Activated T-cell treated with anti-CD3 and anti-CD28 coated beads, Interleukin-2, amount 50 U/mL, for 24 hours (primary cell): ENCODE measurements at places on chromosomes 7 and 10.

DNA sequence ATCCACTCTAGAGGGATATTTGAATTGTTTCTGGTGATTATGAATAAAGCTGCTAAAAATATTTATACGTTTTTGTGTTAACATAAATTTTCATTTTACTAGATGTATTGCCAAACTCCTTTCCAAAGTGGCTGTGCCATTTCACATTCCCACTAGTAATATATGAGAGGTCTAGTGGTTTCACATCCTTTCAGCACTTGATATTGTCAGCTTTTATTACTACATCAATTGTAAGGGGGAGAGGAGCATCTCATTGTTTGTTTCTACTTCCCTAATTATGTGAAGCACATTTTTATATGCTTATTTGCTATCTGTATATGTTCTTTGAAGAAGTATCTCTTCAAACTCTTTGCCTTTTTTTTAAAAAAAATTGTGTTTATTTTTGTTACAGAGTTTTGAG is 184.5 kb downstream of the ADK start:
- no peak for DNase-seq

- no peak for DNase-seq
Observed at GRCh38 chr10:100823194-100823593, 77.8 kb downstream of the PAX2 start.

DNA sequence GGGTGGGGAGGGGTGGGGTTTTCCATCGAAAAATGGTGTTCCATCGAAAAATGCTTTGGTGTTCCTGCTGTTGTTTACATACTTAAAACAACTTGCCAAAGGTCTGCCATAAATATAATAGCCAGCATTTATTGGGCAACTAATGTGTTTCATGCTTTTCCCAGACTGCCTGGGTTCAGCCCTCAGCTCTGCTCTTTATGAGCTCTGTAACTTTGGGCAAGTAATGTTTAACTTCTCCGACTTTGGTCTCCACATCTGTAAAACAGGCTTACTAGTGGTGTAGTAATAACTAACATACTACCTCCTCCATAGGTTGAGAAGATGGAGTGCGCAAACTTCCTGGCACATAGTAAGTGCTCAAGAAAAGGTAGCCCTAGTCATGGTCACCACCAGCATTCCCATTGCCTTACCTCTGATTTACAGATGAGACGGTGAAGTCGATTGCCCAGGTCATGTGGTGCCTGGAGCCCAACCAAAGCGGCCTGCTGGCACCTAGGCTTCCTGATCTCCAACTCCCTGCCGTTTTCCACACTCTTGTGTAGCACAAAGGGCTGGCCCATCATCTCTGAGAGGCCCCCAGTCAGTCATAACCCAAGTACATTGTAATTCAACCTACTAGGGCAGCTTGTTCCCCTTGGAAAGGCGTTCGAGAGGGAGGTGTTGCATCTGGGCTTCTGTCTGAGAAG is 8.9 kb downstream of the ZMIZ1 start:
- DNase-seq = no peak

DNA sequence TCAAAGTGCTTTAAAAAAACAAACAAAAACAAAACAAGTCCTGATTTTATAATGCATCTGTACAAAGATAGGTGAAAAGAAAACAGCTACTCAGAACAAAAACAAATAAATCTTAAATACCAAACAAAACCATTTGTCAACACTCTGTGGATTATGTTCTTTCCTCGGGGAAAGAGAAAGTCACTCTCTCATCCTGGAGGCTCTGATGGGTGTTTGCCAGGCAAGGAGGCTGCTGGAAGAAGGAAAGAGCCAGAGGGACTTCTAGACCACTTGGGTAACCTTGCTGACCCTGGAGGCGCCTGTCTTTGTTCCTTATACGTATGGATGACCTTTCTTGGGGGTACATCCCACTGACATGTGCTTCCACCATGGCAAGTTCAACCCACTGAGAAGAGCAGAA is 92.8 kb downstream of the ZRANB1 start:
- DNase-seq = no peak

- no peak for DNase-seq
Observed at GRCh38 chr10:112288486-112288885, 5.3 kb downstream of the TECTB start.

- no peak for DNase-seq
Observed at GRCh38 chr10:131127610-131128009, 183.9 kb downstream of the TCERG1L start.

DNA sequence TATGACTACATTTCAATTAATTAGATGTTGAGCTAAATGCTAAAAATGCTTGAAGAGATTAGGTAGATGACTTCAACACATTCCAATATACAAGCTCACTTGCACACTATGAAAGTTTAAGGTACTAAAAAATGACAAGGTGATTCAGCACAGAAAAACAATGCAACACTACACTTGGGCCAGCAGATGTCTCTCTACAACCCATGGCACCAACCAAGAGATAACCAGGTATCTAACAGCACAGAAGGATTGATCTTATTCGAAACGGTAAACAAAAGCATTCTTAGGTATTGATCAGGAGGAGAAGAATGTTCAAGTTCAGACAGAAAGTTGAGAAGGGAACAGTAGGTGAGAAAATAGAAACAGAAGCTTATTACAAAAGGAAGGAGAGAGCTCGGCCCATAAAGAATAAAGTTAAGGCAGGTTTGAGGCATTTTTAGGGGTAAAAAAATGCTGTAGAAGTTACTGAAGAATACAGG is 248.2 kb upstream of the KLF14 start:
- no peak for DNase-seq

- DNase-seq = no peak
Observed at GRCh38 chr7:77903597-77903996, 105.0 kb downstream of the PHTF2 start.

- DNase-seq = no peak
Observed at GRCh38 chr7:99143521-99143852, 421 bp downstream of the SMURF1 start.

DNA sequence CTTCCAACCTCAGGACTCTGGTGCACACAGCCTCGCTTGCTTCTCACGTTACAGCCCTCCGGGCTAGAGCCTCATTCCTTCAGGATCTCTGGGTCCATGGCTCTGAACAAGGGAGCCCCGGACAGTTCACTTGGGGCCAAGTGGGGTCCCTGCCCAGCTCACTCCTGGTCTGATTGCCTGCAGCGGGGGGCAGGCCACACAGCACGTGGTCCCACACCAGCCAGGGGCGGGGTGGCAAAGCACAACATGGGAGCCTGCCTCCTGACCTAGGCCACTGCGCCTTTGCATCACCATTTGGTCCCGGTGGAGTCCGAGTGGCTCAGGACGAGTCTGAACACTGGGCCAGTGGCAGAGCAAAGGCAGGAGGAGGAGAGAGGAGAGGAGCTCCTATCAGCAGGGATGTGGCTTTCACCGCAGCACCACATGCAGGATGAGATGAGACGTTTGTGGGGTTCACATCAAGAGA is 13.4 kb upstream of the CRYGN start:
- peak; percentile 24 for DNase-seq

DNA sequence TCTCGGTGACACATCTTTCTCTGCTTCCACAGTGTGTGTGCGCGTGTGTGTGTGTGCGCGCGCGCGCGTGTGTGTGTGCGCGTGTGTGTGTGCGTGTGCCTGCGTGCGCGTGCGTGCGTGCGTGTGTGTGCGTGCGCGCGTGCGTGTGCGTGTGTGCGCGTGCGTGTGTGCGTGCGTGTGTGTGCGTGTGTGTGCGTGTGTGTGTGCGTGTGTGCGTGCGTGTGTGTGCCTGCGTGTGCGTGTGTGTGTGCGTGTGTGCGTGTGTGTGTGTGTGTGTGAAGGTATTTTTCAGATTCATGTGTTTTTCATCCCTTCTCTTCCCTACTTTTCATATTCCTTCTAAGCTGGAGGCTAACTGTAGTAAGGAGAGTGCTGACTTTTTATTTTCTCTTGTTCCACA is 148.4 kb downstream of the CREB5 start:
- no peak for DNase-seq

GRCh38 chr10:83820033-83820432 is 319.3 kb upstream of the GHITM start:
- no peak for DNase-seq

GRCh38 chr10:30187010-30187409 is 127.6 kb upstream of the JCAD start:
- DNase-seq = no peak

- no peak for DNase-seq
Observed at GRCh38 chr10:112303528-112303927, 20.3 kb downstream of the TECTB start.

- DNase-seq = no peak
Observed at GRCh38 chr7:2794836-2795636, 49.1 kb downstream of the GNA12 start.

DNA sequence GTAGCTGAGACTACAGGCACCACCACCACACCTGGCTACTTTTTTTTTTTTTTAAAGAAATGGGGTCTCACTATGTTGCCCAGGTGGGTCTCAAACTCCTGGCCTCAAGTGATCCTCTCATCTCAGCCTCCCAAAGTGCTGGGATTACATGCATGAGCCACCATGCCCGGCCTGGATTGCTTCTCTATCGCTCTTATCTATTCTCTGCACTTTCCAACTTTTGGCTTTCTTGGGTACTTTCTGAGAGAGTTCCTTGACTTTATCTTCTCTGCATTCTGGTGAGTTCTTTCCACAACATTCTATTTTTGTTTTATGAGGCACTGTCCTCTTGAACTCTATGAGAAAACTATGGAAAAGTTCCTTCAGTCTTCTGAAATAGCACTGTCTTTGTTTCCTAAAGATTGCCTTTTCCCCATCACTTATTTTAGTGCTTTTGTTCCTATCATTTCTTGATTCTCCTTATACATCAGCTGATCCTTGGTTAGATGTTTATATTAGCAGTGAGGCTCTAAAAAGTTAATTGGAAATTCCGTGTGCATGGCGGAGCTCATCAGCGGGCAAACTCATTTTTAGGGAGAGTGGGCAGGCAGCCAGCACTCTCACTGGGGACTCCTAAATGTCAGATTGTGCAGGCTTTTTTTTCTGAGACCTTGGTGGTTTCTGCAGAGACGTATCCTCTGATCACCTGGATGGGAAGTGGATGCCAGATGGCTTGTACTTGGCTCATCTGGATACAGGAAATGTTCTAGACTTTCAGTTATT is 43.9 kb downstream of the HIP1 start:
- no peak for DNase-seq

- no peak for DNase-seq
Observed at GRCh38 chr10:30827531-30828120, 198.1 kb upstream of the LYZL2 start.

DNA sequence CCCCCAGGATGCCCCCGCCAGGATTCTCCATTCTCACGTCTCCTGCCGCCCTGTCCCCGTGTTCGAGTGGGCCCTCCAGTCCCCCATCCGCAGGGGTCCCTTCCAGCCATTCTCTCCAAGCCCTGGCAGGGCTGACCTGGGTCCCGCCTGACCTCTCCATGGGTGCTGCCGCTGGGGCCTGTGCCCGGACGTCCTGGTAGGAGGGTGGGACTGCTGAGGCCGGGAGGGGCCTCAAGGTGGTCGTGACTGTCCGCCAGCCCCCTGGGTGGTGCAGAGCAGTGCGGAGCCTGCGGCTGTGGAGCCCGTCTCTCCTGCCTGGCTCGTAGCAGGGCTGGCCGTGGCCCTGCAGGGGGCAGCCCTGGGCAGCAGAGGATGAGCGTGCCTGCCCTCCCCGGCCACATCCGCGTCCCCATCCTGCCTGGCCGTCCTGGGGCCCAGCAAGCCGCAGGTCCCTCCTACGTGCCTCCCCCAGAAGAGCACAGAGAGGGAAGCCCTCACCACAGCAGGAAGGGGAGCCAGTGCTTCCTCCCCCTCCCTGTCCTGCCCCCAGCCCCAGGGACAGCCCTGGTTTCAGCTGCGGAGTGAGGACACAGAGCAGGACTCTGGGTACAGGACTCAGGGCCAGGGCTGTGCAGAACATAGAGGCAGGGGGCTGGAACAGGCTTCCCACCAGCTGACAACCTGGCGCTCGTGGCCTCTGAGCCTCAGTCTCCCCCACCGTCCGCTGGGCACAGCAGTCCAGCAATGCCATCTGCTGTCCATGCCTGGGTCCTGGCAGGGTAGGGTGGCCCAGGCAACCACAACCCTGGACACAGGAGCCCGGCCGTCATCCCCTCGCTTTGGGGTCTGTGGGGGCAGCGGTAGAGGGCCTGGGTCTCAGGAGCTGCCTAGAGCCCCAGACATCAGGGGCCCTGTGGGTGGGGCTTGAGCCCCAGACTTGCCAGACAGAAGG is 1.5 kb upstream of the GRIFIN start:
- DNase-seq = peak; percentile 73

DNA sequence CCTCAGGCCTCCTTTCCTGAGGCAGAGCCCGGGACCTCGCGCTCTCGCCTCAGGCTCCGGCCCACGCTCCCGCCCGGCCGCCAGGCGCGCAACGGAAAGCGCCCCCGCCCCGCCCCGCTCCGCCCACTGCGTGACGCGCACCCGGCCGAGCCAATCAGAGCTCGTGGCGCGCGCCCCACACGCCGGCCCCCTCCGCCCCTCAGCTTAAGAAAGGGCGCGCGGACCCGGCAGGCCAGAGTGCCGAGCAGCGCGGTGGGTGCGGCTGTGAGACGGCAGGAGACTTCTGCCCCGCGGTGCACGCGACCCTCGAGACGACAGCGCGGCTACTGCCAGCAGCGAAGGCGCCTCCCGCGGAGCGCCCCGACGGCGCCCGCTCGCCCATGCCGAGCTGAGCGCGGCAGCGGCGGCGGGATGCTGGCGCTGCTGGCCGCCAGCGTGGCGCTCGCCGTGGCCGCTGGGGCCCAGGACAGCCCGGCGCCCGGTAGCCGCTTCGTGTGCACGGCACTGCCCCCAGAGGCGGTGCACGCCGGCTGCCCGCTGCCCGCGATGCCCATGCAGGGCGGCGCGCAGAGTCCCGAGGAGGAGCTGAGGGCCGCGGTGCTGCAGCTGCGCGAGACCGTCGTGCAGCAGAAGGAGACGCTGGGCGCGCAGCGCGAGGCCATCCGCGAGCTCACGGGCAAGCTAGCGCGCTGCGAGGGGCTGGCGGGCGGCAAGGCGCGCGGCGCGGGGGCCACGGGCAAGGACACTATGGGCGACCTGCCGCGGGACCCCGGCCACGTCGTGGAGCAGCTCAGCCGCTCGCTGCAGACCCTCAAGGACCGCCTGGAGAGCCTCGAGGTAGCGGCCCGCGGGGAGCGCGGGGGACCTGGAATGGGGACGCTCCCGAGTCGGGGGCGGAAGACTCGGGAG is at the start of gene NPTX2:
Gene NPTX2 (plus strand): TSS at position 235 of the 909 bp plus-strand sequence. CDS start 177 bp downstream, at position 412.
- DNase-seq = no peak

DNA sequence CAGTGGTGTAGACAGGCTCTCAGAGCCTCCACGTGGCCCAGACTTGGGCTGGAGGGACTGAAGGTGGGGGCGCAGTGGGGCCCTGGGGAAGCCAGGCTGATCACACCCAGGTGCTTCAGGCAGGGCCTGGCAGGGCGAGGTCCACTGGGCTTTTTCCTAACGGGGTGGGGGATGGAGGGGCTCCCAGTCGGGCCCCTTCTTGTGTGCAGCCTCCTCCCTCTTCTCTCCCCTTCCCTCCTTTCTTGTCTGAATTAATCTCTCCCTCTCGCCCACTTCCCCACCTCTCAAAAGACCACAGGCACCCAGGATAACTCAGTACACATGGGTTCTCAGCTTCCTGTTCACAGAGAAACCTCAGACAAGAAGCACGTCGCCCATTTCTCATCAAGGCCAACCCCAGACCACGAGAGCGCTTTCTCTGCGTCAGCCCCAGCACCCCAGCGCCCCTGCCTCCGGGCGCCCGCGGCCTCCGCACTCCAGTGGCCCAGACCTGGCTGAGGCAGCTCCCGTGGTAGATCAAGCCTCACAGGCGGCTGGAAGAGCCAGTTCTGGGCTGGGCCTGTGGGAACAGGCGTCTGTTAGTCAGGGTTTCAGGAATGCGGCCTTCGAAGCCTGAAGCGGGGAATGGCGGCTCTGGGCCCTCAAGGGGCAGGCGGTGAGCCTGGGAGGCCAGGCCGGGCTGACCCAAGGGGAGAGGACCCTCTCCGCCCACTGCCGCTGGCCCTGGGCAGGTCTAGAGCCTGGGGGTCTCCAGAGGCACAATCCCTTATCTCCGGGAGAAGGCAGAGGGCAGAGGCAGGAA is 50.6 kb downstream of the PWWP2B start:
- DNase-seq = peak; percentile 83
